ENCODE measurements at places on chromosomes 13 and 19. TPM values are rescaled to one million over a fixed set of nuclear protein-coding genes. Genes with fewer than 3 reads are reported as not detected.

The LHB gene
- not detected for total RNA-seq

The CDC37 gene
- total RNA-seq = 116 TPM

The CCDC70 gene
- not detected for total RNA-seq

The TGFBR3L gene
- 3.7 TPM for total RNA-seq

The THSD8 gene
- 1.5 TPM for total RNA-seq

The MBD3L2 gene
- not detected for total RNA-seq

The NLRP9 gene
- total RNA-seq = not detected

- peak; percentile 19 for DNase-seq
- H3K27me3 ChIP-seq = no peaks in the 10 kb centered on the region
- no peak overlapping the region for H3K27ac ChIP-seq
Measured at GRCh38 chr13:106100171-106100919, 435.1 kb downstream of the EFNB2 start.

GRCh38 chr13:51000571-51001260 lies 91.1 kb downstream of the RNASEH2B start:
- H3K36me3 ChIP-seq = no peaks in the 10 kb centered on the region
- H3K4me3 ChIP-seq = no peak overlapping the region
- H3K27ac ChIP-seq = no peak overlapping the region
- peak; percentile 46 for DNase-seq
- H3K27me3 ChIP-seq = peaks cover 4% of the 10 kb centered on the region

DNA sequence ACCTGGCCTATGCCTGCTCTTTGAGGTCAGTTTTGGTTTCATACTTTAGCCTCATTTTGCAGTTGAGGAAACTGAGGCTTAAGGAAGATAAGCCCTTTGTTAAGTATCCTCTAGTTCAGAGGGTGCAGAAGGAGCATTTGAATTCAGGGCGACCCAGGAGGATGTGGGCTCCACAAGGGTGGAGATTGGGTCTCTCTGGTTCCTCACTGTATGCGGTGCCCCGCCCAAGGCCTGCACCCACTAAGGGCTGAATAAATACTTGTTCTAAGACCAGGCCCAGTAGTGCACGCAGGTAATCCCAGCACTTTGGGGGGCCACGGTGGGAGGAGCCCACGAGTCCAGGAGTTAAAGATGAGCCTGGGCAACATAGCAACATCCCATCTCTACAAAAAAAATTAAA lies 768 bp upstream of the SLC44A2 start:
- H3K4me1 ChIP-seq = peaks cover 18% of the 10 kb centered on the region
- H3K27ac ChIP-seq = no peak overlapping the region
- peaks cover 14% of the 10 kb centered on the region for H3K36me3 ChIP-seq
- H3K4me3 ChIP-seq = no peak overlapping the region
- no peak for DNase-seq

DNA sequence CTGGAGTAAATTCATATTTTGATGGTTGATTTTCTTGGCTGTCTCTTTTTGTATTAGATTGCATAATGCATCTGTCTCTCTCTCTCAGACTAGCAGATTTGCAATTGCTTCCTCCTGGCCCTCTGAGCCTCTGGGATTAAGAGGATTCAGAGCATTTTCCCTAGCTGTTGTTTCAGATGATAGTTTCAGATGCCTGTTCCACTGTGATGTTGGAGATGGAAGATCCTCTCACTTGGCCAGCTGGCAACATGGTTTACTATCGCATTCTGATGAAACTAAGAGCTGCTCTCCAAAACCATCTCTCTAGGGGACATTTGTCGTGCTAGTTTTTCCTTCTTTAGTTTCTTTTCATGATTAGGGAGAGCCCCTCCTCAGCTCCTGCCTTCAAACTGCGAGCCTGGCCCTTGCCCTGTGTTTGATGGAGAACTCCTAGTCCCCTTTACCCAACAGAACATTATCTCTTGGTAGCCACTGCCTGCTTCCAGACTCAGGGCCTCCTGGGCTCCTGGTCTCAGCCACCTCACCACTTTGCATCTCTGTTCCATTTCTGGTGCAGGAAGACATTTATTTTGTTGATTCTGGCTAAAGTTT lies 244.6 kb downstream of the B3GLCT start:
- no peak overlapping the region for H3K4me3 ChIP-seq
- H3K27me3 ChIP-seq = no peaks in the 10 kb centered on the region
- H3K4me1 ChIP-seq = no peaks in the 10 kb centered on the region
- DNase-seq = peak; percentile 17

- no peak for DNase-seq
- no peak overlapping the region for H3K4me3 ChIP-seq
- no peaks in the 10 kb centered on the region for H3K27me3 ChIP-seq
- peaks cover 51% of the 10 kb centered on the region for H3K36me3 ChIP-seq
- H3K27ac ChIP-seq = no peak overlapping the region
Measured at GRCh38 chr13:113542751-113543424, 41.7 kb upstream of the TFDP1 start.

DNA sequence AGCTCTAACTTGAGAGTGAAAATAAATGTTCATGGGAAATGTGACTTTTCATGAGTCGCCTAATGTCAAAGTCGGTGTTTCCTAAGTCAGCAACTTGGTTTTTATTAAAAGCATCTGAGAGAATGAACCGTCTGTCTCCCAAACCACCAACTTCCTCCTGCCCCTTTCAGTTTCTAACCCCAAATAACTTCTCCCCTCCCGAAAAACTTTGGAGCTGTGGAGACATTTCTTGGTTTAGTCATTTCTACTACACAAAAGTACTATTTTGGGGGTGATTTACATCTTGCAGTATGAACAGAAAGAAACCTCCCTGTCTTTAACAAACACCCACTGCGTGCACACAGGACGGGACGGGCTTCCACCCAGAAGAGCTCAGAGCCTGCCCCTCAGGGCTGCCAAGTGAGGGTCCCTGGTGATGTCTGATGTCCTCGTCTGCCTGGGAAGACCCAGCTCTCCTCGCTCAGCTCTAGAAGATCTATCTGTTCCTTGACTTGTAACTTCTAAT lies 65.0 kb downstream of the RASA3 start:
- peaks cover 8% of the 10 kb centered on the region for H3K36me3 ChIP-seq
- H3K27ac ChIP-seq = peak overlapping the region; percentile 98
- H3K4me3 ChIP-seq = no peak overlapping the region
- peaks cover 59% of the 10 kb centered on the region for H3K4me1 ChIP-seq

DNA sequence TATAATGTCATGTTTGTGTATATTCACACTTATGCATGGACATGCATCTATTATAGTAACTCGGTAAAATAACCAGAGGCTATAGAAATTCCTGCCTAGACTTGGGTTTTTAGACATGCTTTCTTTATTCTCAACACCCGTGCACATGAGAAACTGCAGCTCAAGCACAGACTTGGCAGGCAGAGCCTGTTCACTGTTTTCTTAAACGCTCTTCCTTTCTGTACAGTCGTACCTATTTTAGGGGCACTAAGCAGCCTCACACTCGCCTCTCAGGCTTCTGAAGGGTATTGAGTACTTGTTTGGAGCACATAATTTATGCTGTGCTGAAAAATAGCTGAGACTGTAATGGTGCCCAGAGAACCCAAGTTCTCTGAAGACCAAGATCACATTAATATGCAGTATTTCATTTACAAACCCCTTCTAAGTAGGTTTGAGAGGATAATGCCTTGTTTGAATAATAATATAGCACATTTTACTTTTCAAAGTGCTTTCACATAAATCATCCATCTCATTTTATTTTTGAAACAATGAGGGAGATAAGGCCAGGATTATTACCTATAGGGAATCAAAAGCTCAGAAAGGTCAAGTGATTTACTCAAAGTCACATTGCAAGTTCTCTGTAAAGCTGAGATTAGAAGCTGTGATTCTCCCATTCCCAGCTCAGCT lies 429.9 kb downstream of the SPRY2 start:
- no peaks in the 10 kb centered on the region for H3K36me3 ChIP-seq
- H3K27ac ChIP-seq = no peak overlapping the region
- H3K4me1 ChIP-seq = peaks cover 11% of the 10 kb centered on the region
- H3K4me3 ChIP-seq = no peak overlapping the region
- no peak for DNase-seq

GRCh38 chr19:5207806-5208205 lies 132.8 kb downstream of the PTPRS start:
- H3K4me3 ChIP-seq = no peak overlapping the region
- no peaks in the 10 kb centered on the region for H3K27me3 ChIP-seq
- DNase-seq = no peak
- H3K27ac ChIP-seq = no peak overlapping the region
- peaks cover 28% of the 10 kb centered on the region for H3K36me3 ChIP-seq

GRCh38 chr13:101833671-101834070 lies 381.2 kb downstream of the ITGBL1 start:
- H3K27ac ChIP-seq = no peak overlapping the region
- H3K36me3 ChIP-seq = no peaks in the 10 kb centered on the region
- no peaks in the 10 kb centered on the region for H3K4me1 ChIP-seq
- DNase-seq = no peak

DNA sequence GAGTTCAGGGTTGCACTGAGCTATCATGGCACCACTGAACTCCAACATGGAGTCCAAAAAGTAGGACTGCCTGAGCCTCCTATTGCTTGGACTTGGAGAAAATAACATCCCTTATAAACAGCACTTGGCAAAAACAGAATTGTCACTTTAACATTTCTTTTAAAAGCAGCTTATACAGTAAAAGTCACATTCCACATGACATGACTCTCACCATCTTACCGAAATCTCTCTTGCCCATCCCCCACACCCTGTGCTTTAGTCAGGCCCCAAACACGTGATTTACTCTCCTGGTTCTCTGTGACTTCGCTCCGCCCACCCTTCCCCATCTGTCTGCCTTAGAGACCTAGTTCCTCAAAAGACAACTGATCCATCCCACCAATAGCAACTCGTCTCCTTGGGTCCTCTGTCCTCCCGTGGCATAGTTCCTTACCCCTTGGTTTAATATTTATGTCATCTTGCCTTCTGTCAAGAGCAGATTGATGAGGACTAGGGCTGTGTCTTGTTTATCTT lies 4.6 kb downstream of the SAFB start:
- no peaks in the 10 kb centered on the region for H3K27me3 ChIP-seq
- no peak overlapping the region for H3K27ac ChIP-seq
- peaks cover 15% of the 10 kb centered on the region for H3K36me3 ChIP-seq
- DNase-seq = peak; percentile 56

DNA sequence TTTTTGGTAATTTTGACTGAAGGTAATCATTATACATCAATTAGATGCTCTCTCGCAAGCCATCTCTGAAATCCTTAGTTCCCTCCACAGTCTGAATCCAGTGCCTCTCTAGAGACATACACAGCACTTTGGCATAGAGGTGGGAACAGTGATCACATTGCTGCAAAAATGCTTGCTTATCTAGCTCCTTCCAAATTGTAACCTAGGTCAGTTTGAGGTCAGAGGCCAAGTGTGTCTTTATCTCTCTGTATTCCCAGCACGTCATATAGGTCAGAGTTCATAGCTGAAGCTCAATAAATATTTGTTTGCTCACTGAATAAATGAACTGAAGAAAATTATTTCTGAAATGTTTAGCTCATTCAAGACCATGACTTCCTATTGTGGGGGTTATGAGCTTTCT lies 462.5 kb downstream of the DIAPH3 start:
- H3K36me3 ChIP-seq = no peaks in the 10 kb centered on the region
- no peak overlapping the region for H3K27ac ChIP-seq
- no peak for DNase-seq
- no peak overlapping the region for H3K4me3 ChIP-seq
- H3K27me3 ChIP-seq = no peaks in the 10 kb centered on the region

DNA sequence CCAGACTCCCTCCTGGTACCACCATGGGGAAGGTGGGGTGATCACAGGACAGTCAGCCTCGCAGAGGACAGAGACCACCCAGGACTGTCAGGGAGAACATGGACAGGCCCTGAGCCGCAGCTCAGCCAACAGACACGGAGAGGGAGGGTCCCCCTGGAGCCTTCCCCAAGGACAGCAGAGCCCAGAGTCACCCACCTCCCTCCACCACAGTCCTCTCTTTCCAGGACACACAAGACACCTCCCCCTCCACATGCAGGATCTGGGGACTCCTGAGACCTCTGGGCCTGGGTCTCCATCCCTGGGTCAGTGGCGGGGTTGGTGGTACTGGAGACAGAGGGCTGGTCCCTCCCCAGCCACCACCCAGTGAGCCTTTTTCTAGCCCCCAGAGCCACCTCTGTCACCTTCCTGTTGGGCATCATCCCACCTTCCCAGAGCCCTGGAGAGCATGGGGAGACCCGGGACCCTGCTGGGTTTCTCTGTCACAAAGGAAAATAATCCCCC lies 505 bp upstream of the CEACAM5 start:
- H3K27me3 ChIP-seq = peaks cover 36% of the 10 kb centered on the region
- no peak for DNase-seq
- no peaks in the 10 kb centered on the region for H3K4me1 ChIP-seq
- no peak overlapping the region for H3K27ac ChIP-seq

DNA sequence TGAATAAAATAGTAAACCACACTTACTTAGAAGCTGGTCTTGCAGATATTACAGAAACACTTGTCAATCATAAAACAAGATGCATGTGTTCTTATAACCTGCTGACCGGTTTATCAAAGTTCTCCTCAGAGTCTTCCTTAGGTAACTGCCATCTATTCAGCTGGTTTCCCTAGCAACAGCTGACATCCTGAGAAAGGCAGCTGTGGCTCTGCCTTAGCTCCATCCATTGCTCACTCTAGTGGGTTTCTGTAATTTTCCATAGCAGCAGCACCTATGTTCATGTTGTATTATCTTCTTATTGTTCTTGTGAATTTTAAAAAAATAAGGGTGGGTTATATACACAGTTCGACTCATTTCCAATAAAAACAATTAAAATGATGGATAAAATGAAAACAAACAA lies 87.8 kb downstream of the RAP2A start:
- no peaks in the 10 kb centered on the region for H3K4me1 ChIP-seq
- no peaks in the 10 kb centered on the region for H3K27me3 ChIP-seq
- no peak for DNase-seq
- H3K27ac ChIP-seq = no peak overlapping the region
- H3K4me3 ChIP-seq = no peak overlapping the region
- no peaks in the 10 kb centered on the region for H3K36me3 ChIP-seq

- H3K36me3 ChIP-seq = no peaks in the 10 kb centered on the region
- H3K4me3 ChIP-seq = no peak overlapping the region
- H3K4me1 ChIP-seq = no peaks in the 10 kb centered on the region
- DNase-seq = no peak
- no peak overlapping the region for H3K27ac ChIP-seq
Measured at GRCh38 chr13:69857183-69857821, 250.3 kb upstream of the ATXN8OS start.

- no peak for DNase-seq
- H3K27me3 ChIP-seq = no peaks in the 10 kb centered on the region
- H3K4me1 ChIP-seq = peaks cover 19% of the 10 kb centered on the region
Measured at GRCh38 chr13:77891486-77891885, 27.1 kb downstream of the EDNRB start.

DNA sequence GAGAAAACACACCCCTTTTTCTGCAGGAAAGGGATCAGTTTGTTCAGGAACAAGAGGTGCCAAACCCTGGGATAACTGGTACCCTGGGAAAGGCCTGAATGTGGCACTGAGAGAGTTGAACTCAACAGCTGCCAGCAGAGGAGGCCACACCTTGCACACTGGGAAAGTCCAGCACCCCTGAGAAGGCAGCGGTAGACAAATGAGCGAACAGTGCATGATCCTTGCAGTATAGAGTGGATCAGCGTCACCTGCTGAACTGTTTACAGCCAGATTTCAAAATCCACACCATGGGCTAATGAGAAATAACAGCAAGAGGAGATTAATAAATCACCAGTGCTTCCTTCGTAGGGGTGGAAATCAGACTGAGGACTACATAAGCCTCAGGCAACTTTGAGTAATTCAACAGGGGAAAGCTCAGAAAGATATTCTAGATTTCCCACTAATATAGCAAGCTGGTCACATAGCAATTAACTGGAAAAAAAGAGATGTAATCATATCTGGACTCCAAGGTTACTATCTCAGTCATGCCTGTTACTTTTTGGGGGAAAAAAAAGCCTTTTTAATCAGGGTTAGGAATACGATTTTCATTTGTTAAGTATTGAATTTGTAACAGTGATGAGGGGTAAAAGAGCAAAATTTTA lies 52.0 kb downstream of the DCT start:
- no peaks in the 10 kb centered on the region for H3K4me1 ChIP-seq
- no peak overlapping the region for H3K4me3 ChIP-seq
- no peak overlapping the region for H3K27ac ChIP-seq
- H3K27me3 ChIP-seq = no peaks in the 10 kb centered on the region

All from heart right ventricle (tissue), 16 donors.